Stimulated activated CD8-positive, alpha-beta memory T cell treated with anti-CD3 and anti-CD28 coated beads, Interleukin-4, amount 100 ng/mL, for 4 hours (primary cell): ENCODE measurements at places on chromosomes 3 and 15.

GRCh38 chr3:24435584-24435983, 59.1 kb downstream of the THRB start:
- no peak for DNase-seq

- DNase-seq = no peak
Measured at GRCh38 chr15:25673972-25674371, 189.2 kb downstream of the ATP10A start.

GRCh38 chr3:39291903-39292329, 12.1 kb upstream of the CX3CR1 start:
- DNase-seq = peak; percentile 38

GRCh38 chr15:79172801-79173460, 82.4 kb upstream of the RASGRF1 start:
- DNase-seq = no peak

- DNase-seq = no peak
Measured at GRCh38 chr3:194952841-194953241, 267.2 kb downstream of the FAM43A start.

DNA sequence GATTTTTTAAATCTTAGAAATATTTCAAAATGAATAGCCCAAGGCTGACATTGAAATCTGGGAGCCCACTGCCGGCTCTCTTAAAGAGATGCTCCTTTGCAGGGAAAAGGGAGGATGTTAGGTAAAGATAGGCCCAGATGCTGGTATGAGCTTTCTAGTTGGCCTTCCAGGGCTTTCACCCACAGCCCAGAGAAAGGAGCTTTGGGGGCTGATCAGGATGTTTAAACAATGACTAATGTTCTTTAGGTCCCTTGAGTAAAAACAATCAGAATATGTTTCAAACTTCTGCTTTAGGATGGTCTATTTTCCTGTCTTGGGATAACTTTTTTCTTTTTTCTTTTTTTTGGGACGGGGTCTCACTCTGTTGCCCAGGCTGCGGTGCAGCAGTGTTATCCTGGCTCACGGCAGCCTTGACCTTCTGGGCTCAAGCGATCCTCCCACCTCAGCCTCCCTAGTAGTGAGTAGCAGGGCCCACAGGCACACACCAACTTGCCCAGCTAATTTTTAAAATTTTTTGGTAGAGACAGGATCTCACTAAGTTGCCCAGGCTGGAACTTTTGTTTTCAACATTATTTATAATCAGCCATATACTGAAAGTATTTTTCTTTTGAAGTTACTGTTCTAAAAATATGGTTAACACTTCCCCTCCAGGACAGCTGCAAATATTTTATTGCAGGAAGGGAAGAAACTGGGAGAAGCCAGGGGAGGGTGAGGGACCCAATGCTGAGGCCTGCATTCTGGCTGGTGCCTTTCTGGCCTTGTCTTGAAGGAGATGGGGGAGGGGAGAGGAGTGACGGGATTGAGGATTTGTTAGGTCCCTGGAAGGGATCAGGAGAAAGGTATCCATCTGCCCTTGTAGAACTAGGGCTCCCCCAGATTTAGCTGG, 70.1 kb downstream of the TRAK1 start:
- DNase-seq = no peak

- no peak for DNase-seq
Measured at GRCh38 chr15:74428442-74428787, 5.3 kb downstream of the SEMA7A start.

- DNase-seq = no peak
Measured at GRCh38 chr3:114194750-114195149, 15.9 kb upstream of the DRD3 start.
